ENCODE measurements at places on chromosomes 16 and 17.

DNA sequence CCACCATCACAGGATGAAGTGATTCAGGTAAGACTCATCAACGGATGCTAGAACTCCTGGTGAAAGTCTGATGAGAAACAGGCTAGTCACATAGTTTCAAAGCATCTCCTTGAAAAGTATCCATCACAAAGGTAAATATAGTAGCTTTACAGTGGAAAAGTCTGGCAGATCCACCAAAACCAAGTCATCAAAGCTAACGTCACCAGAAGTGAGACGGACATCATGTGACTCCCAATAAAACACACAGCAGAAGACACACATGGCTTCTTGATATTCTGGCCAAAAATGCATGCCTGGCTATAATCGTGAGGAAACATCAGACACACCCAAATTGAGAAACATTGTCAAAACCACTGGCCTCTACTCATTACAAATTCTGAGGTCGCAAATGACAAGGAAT lies 17.9 kb upstream of the TRPV3 start:
- DNase-seq, result no peak

DNA sequence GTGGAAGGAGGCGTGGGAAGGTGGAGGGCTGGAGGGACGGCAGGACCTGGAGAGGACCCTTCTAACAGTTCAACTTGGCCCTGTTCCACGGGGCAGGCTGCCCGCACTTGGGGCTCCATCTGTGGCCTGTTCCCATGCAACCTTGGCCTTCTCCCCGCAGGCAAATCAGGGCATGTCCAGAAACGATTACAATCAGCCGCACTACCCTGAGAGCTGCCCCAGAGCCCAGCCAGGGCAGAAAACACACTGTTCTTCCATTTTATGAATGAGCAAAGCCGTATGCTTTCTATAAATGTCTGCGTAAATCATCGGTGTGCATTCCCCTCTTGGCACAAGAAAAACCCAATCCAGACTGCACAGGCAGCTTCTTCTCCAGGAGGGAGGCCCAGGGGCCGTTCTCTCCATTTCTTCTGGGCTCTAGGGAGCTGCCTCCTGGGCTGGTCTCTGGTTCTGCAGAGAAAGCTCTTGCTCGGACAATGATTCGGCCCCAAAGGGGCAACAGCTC lies 228.7 kb downstream of the SOX9 start:
- no peak for DNase-seq

DNA sequence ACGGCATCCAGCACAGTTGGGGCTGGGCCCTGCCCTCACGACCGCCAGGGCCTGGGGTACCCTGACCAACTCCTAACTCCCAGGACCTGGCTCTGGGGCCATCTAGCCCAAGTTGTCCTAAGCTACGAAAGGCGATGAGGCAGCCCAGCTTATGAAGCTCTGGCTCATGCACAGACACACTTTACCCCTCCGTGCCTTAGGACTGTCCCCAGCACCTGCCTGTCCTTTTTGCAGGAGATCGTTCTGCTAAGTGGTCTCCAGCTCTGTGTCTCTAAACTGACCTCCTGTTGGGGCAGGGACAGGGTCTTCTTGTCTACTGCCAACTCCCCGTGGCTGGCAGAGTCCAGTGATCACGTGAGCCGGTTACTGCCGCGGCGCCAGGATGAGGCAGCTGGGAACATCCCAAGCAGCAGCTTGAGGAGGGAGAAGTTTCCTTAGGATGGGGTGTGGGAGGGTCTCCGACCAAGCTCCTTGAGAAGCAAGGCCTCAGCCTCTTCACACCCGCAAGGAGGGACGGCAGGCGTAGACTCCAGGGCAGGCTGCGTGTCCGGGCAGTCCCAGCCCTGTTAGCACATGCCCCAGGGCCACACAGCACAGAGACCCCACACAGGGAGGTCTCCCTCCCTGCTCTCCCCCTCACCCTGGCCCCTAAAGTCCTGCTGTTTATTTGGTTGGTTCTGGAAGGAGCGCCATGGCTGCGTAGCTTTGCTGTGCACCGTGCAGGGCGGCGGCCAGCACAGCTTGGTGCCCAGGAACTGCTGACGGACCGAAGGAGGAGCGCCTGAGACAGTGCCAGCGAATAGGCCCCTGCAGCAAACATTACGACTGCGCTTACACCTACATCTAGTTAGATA lies 16.4 kb upstream of the METRNL start:
- DNase-seq, result no peak

GRCh38 chr17:49106321-49107210 lies 26.0 kb upstream of the B4GALNT2 start:
- DNase-seq, result no peak

DNA sequence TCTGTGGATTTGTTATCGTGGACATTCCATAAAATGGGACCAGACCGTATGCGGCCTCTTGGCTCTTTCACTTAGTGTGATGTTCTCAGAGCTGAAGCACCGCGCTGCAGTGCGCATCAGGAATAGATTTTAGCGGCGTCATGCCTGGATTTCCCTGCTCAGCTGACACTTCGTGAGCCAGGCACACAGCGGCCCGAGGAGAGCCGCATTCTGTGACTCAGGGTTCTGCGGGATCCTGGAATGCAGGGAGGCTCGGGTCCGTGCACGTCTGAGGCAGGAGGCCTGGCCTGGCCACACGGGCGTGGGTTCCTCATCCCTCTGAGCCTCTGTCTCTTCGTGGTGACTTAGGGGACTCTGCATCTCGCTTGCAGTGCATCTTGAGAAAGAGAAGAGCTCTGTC lies 13.4 kb downstream of the CBFA2T3 start:
- no peak for DNase-seq

DNA sequence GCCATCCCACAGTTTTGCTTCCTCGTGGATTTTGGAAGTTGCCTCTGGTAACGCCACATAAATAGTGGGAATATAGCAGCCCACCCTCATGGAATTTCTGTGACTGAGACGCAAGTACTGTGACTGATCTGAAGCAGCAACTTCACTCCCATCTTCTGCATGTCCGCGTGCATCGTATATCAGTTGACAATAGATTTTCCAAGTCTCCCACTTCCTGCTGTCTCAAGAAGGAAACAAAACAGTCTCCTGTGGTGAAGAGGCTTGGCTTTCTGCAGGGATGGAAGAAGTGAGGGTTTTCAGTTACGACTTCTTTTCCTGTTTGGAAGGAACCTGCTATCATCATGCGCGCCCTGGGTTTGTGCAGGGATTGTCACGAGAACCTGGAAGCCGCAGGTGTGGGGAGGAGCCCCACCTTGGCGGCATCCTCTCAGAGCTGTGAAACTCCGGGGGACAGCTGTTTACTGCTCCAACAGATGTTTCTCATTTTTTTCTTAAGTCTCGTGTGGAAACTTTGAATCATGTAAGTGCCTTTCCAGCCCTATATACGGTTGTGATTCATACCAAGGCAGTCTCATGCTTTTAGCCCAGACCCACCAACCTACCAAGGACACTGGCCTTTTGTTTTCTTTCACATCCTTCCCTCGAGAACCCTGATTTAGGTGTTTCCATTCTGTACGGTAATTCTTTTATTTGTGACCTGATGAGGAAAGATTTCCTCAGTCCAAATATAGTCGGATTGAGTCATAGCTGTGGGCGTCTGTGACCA lies 57.5 kb downstream of the WIPI1 start:
- no peak for DNase-seq
